Nephron progenitor cell (in vitro differentiated cells): ENCODE measurements at places on chromosomes 1 and 21.

GRCh38 chr1:201264554-201264953 is 18.8 kb upstream of the PKP1 start:
- peaks cover 61% of the 10 kb centered on the region for H3K27me3 ChIP-seq
- H3K36me3 ChIP-seq = no peaks in the 10 kb centered on the region
- peaks cover 36% of the 10 kb centered on the region for H3K4me1 ChIP-seq
- H3K4me3 ChIP-seq = no peak overlapping the region

- H3K36me3 ChIP-seq = no peaks in the 10 kb centered on the region
- H3K27me3 ChIP-seq = peaks cover 4% of the 10 kb centered on the region
- H3K4me3 ChIP-seq = no peak overlapping the region
- H3K27ac ChIP-seq = no peak overlapping the region
Measured at GRCh38 chr1:60055336-60055735, 18.2 kb downstream of the C1orf87 start.

DNA sequence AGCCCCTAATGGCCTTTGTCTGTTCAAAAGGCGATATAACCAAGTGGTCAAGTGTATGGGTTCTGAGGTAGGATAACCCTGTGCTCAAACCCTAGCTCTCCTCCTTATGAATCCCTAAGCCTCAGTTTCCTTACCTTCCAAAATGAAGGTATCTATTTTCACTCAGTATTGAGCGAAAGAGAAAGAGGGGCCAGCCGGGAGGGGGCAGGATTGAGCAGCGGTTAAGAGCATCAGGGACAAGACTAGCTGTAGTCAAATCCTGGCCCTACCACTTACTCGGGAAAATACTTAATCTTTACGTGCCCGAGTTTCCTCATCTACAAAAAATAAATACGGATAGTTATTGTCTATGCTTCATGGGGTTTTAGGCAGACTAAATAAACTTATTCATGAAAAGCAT is 25.7 kb downstream of the LY9 start:
- no peak overlapping the region for H3K4me3 ChIP-seq
- H3K27ac ChIP-seq = no peak overlapping the region
- H3K4me1 ChIP-seq = peaks cover 11% of the 10 kb centered on the region
- H3K27me3 ChIP-seq = no peaks in the 10 kb centered on the region

- peak within 1 kb of the TSS; percentile 83 for H3K4me3 ChIP-seq
- H3K4me1 ChIP-seq = peaks cover 22% of the 10 kb centered on the region
Measured at GRCh38 chr1:183417772-183418491, at the start of gene NMNAT2. Gene NMNAT2, minus strand, starts transcription at chr1:183418380. Its CDS starts 113 bp downstream, at chr1:183418267.

- no peak overlapping the region for H3K4me3 ChIP-seq
- no peaks in the 10 kb centered on the region for H3K4me1 ChIP-seq
- H3K27me3 ChIP-seq = peaks cover 15% of the 10 kb centered on the region
Measured at GRCh38 chr1:237879195-237879594, 11.5 kb downstream of the ZP4 start.

DNA sequence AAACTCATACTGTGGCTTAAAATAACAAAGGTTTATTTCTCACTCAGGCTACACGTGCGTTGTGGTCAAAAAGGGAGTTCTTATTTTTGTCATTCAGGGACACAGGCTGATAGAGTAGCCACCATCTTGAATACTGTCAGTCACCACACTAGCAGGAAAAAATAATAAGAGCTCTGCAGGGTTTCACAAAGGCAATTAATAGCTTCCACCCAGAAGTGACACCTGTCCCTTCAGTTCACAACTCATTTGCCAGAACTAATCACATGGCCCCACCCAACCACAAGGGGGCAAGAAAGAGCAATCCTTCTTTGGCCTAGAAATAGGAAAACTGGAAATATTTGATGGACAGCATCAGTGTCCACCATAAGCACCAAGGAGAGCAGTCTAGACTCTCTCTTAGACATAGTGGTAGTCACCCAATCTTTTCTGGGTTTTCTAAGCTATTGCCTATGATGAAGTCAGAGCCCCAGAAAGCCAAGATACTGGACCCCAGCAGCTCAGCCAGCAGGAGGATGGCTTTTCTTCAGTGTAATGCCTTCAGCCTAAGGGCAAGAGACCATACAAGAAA is 8.2 kb downstream of the HAPLN2 start:
- H3K27me3 ChIP-seq = peaks cover 100% of the 10 kb centered on the region
- peak; percentile 64 for DNase-seq
- H3K27ac ChIP-seq = no peak overlapping the region
- H3K4me3 ChIP-seq = no peak overlapping the region
- H3K36me3 ChIP-seq = no peaks in the 10 kb centered on the region
